ENCODE measurements at places on chromosomes 4 and X. TPM values are rescaled to one million over a fixed set of nuclear protein-coding genes. Genes with fewer than 3 reads are reported as not detected.

IL1RAPL1 gene
- polyA plus RNA-seq: 1.4 TPM

INTU gene
- polyA plus RNA-seq: 3.1 TPM

PTCHD1 gene
- 2.0 TPM for polyA plus RNA-seq

F9 gene
- polyA plus RNA-seq: 0.20 TPM

NALF2 gene
- 0.13 TPM for polyA plus RNA-seq

CXXC4 gene
- 0.58 TPM for polyA plus RNA-seq

TMPRSS11A gene
- not detected for polyA plus RNA-seq

MTMR8 gene
- polyA plus RNA-seq: 0.91 TPM

CHRDL1 gene
- 29.3 TPM for polyA plus RNA-seq

CLCN5 gene
- 1.4 TPM for polyA plus RNA-seq

CDS1 gene
- polyA plus RNA-seq: 1.6 TPM

ARHGEF38 gene
- not detected for polyA plus RNA-seq

OTC gene
- 0.41 TPM for polyA plus RNA-seq

GABRE gene
- polyA plus RNA-seq: 9.1 TPM

Measured in urinary bladder (tissue), 4 donors.